ENCODE measurements at places on chromosomes 5 and 9. TPM values are rescaled to one million over a fixed set of nuclear protein-coding genes. Genes with fewer than 3 reads are reported as not detected.

NPR3 gene
- 85.3 TPM for total RNA-seq

DNA sequence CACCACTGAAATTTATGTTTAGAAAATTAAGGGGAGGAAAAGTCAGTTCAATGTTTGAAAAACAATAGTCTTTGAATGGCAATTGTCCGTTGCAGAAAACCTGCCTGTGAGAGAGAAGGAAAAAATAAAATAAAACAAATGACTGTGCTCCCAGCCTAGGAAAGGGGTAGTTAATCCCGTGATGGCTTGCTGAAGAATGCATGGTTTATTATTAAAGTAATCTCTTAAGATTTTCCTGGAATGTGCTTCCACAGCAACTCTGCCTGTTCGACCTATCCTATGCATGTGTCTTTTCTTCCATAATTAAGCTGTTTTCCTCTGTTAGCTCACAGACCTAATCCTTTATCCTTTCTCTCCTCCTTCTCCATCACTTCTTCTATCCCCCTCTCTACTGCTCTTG, 2.4 kb upstream of the DAB2 start:
- DNase-seq = no peak

GRCh38 chr5:39132792-39133191, 58.6 kb upstream of the RICTOR start:
- no peak for DNase-seq

DNA sequence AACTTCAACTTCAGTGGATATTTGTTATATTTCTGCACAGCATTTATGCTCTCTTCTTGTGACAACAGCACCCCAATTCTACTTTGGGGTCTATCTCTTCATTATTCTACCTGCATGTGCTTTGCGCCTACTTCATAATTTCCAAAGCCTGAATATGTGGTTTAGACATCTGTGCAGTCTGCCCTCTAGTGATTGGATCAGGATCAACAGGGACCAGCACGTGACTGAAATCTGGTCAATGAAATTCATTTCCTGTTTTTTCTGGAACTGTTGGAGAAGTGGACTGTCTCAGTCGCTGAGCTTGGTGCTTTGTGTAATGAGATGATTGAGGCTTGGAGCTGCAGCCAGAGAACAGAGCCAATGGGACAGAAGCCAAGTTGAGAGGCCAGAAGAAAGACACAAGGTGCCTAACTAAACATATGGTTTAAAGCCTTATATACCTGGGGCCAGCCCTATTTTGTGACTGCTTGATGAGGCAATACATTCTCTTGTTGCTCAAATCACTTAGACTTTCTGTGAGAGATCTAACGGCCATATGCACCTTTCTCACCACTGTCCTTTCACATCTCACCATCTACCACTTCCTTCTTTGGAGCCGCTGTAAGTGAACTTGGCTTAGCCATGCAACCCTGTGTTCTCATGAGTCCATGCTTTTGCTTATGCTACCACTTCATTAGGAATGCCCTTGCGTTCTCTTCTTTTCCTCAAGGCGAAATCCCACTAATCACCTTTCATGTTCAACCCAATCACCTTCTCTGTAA, 68.8 kb upstream of the PPP2R2B start:
- peak; percentile 22 for DNase-seq

GRCh38 chr5:107251151-107251550, 419.6 kb downstream of the EFNA5 start:
- no peak for DNase-seq

GRCh38 chr5:1955586-1955985, 72.9 kb upstream of the IRX4 start:
- DNase-seq = no peak

GRCh38 chr9:79977510-79978197, 405.9 kb downstream of the TLE4 start:
- DNase-seq = no peak

KIF12 gene
- not detected for total RNA-seq

- DNase-seq = no peak
Observed at GRCh38 chr9:96429732-96430131, 11.6 kb upstream of the ZNF367 start.

DNA sequence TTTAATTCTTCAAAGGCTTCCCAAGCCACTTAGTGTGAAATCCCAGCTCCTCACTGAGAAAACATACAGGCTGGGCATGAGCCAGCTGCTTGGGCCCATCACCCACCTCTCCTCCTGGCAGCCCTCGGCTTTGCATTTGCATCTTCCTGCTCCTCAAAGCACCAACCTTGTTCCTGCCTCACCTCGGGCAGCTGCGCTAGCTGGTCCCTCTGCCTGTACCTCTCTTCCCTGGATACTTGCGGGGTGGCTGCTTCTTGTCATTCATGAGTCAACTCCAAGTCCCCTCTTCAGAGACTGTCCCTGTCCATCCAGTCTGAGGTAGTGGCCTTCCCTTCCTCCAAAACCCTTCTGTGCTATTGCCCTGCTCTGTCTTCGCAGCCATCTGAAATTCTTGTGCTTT, 116.1 kb upstream of the CXCL14 start:
- no peak for DNase-seq

- DNase-seq = no peak
Observed at GRCh38 chr9:16029046-16029615, 476.3 kb downstream of the CCDC171 start.

SPATA31E1 gene
- total RNA-seq = not detected

GRCh38 chr9:35906923-35907699, 1.1 kb downstream of the HRCT1 start:
- DNase-seq = peak; percentile 88

- no peak for DNase-seq
Observed at GRCh38 chr5:6637590-6637989, 4.3 kb downstream of the SRD5A1 start.

ADGRD2 gene
- 0.15 TPM for total RNA-seq

- no peak for DNase-seq
Observed at GRCh38 chr9:76725011-76725546, 39.2 kb upstream of the PCA3 start.

NR5A1 gene
- total RNA-seq = not detected

DNA sequence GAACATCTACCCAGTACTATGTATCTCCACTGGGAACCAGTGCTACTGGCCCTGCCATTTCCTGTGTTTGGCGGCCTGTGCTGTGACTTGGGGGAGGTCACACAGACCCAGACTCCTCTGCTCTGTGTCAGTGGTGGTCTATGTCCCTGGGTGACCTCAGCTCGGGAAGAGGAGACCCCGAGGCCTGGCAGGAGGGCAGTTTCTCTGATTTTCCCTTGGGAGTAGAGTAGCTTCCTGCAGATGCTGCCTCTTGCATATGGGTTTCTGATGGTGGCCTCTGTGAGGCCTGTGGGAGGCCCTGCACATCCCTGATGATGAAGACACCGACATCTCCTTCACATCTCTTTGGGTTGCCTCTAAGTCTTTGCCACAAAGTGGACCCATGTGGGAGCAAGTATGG, 13.0 kb upstream of the SMIM32 start:
- DNase-seq = no peak

DNA sequence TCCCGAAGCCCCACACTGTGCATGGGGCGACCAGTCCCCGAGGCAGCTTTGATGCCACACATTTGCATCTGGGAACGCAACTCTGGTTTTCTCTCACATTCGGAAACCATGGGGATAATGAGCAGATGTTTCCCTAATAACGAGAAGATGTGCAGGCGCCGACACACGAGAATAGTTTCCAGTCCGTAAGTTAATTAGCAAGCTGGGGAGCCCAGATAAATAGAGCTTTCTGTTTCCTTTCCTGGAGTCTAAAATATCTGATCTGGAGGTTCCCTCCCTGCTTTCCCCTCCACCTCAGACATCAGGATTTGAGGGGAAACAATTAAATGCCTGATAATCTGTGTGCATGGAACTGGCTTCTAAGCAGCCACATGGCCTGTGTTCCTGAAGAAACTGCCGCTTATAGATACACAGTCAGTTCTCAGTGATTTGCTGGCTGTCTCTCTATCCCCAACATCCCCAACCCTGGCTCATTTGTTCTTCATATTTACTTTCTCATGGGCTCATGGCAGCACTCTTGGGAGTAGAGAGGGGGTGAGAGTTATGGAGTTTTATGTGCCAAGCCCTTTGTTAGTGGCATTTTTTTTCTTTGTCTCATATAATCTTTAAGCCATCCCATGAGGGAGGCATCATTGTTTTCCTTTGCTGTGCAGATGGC, 62.8 kb downstream of the PDZD2 start:
- no peak for DNase-seq

GRCh38 chr5:117143406-117143805, 568.8 kb upstream of the SEMA6A start:
- DNase-seq = no peak

DNA sequence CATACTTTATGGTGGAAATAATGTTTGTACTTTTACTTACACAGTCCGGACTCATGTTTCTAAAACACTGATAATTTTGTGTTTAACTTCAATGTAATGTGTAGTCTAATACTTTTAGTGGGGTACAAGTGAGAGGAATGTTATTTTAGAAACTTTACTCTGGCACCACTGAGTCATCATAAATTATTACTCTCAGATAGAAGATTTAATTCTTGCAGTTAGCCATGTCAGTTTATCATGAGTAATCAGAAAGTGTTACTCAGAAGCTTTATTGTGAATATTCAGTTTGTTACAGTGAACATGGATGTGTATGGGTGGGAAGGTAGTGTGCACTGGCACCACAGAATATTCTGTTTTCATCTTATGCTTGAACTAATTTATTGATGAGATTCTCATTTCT, 20.0 kb downstream of the OGN start:
- DNase-seq = no peak
